ENCODE measurements at places on chromosomes 6 and 20.

- no peak for DNase-seq
Measured at GRCh38 chr20:35063168-35063567, 29.4 kb downstream of the TRPC4AP start.

DNA sequence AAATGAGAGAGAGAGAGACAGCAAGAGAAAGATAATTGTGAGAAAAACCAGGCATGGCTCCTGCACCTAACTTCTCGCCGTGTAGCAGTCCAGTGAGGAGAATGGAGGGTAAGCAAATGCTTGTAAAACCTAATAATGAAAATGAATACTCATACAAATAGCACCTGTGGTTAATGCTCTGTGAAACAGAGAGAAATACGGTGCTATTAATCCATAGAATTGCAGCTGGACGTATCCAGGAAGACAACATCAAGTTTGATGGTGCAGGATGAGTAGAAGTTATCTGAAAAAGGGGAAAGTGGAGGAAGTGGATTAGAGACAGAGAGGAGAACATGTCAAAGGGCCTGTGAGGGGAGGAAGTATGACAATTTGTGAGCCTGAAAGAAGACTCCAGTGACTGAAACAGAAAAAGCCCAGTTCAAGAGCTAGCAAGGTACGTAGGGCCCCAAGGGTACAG, 89.4 kb upstream of the PAK5 start:
- peak; percentile 35 for DNase-seq

DNA sequence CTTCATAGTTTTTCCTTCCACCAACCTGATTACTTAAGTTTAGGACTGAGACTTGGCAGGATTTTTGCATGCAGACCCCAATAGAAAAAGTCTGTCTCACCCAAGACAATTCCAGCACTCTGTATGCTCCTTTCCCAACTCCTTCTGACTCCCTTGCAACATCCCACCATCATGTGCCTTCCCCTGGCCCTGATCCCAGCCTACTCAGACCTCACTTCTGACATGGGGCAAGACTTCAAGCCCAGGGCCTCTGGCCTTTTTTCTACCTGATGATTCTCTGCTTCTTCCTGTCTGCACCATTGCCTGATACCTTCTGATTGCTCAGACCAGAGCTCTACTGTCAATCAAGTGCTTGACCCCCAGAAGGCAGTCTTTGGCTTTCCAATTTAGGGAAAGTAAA, 96.6 kb downstream of the HAO1 start:
- DNase-seq, result no peak

DNA sequence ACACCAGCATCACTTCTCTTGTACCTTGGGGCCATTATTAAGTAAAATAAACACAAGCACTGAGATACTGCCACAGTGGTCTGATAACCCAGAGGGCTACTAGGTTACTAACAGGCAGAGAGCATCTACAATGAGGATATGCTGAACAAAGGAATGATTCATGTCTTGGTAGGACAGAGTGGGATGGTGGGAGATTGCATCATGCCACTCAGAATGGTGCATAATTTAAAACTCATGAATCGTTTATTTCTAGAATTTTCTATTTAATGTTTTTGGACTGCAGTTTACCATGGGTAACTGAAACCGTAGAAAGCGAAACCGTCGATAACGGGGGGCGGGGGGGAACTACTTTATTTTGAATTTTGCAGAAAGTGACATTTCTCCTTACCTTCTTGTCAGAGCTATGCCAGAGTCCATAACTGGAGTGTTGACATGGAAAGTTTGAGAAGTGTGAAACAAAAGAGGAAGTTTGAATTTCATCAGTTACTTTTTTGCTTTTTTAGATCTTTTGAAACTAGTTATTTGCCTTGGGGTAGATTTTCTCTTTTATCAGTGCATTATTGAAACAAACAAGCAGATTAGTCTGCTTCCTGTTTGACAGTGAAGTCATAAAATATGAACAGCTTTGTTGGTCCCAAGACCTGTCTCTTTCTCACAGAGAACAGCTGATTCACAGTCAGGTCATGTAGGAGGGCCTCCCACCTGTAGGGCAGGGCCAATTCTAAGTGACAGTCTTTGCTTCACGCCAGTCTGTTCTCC, 124.9 kb downstream of the KLHL32 start:
- DNase-seq, result peak; percentile 8

GRCh38 chr6:56482525-56482924, 160.2 kb downstream of the DST start:
- no peak for DNase-seq

Data from activated CD4-positive, alpha-beta T cell treated with anti-CD3 and anti-CD28 coated beads, Interleukin-2, Interleukin-6, amounts not matched to agents 100 ng/mL and 50 ng/mL, durations not matched to agents 16 hours and 8 hours (primary cell).